Purkinje cell (primary cell): ENCODE measurements at places on chromosomes 3 and 15. TPM values are rescaled to one million over a fixed set of nuclear protein-coding genes. Genes with fewer than 3 reads are reported as not detected.

TRPM1 gene
- 0.39 TPM in 1 of 2 replicates, not detected in the other for polyA plus RNA-seq

RBP2 gene
- polyA plus RNA-seq = not detected in 2 replicates

PEX5L gene
- 1.4 and 15.9 TPM in 2 replicates for polyA plus RNA-seq

SAMMSON gene
- not detected in 2 replicates for polyA plus RNA-seq

FAM107A gene
- 13.8 and 16.7 TPM in 2 replicates for polyA plus RNA-seq

TMC3 gene
- not detected in 2 replicates for polyA plus RNA-seq

ARPIN gene
- 0.22 and 4.3 TPM in 2 replicates for polyA plus RNA-seq

IL17RE gene
- polyA plus RNA-seq = 0.42 TPM in 1 of 2 replicates, not detected in the other

IL5RA gene
- 0.05 TPM in 1 of 2 replicates, not detected in the other for polyA plus RNA-seq

ALDH1A2 gene
- 3.2 TPM in 1 of 2 replicates, not detected in the other for polyA plus RNA-seq

CNTN3 gene
- 239 and 300 TPM in 2 replicates for polyA plus RNA-seq

SATB1 gene
- 7.1 and 19.9 TPM in 2 replicates for polyA plus RNA-seq

PRR23A gene
- polyA plus RNA-seq = not detected in 2 replicates

LRRC34 gene
- 17.1 and 21.0 TPM in 2 replicates for polyA plus RNA-seq

GPR160 gene
- 0.16 and 1.3 TPM in 2 replicates for polyA plus RNA-seq

WDR53 gene
- polyA plus RNA-seq = 6.2 and 10.5 TPM in 2 replicates

MB21D2 gene
- polyA plus RNA-seq = 13.3 and 15.9 TPM in 2 replicates

ACP3 gene
- not detected in 2 replicates for polyA plus RNA-seq

DUOXA1 gene
- polyA plus RNA-seq = not detected in 2 replicates

CHRNA3 gene
- polyA plus RNA-seq = 3.5 and 11.9 TPM in 2 replicates

CDCP1 gene
- 0.09 TPM in 1 of 2 replicates, not detected in the other for polyA plus RNA-seq

LRRC2 gene
- polyA plus RNA-seq = 0.04 and 1.6 TPM in 2 replicates

HDC gene
- polyA plus RNA-seq = 1.2 and 2.6 TPM in 2 replicates

RASGRP1 gene
- polyA plus RNA-seq = 2.1 and 12.9 TPM in 2 replicates

WHAMM gene
- polyA plus RNA-seq = 6.1 and 13.6 TPM in 2 replicates

LYZL4 gene
- not detected in 2 replicates for polyA plus RNA-seq

C3orf22 gene
- polyA plus RNA-seq = not detected in 2 replicates

BSN gene
- polyA plus RNA-seq = 1.5 and 4.4 TPM in 2 replicates

ACVR2B gene
- polyA plus RNA-seq = 0.98 and 2.2 TPM in 2 replicates

NRG4 gene
- polyA plus RNA-seq = 0.48 and 5.3 TPM in 2 replicates

TAGLN3 gene
- 15.0 and 181 TPM in 2 replicates for polyA plus RNA-seq

LRRIQ4 gene
- polyA plus RNA-seq = not detected in 2 replicates

THOC7 gene
- polyA plus RNA-seq = 296 and 361 TPM in 2 replicates

C3orf70 gene
- 4.6 and 5.6 TPM in 2 replicates for polyA plus RNA-seq

CYP11A1 gene
- 0.85 and 1.3 TPM in 2 replicates for polyA plus RNA-seq

SNX22 gene
- 1.1 and 1.7 TPM in 2 replicates for polyA plus RNA-seq
